ENCODE measurements at places on chromosomes 16 and 17.
A peak's percentile ranks its signal among the peaks of the same experiment; 100 is the strongest.

DNA sequence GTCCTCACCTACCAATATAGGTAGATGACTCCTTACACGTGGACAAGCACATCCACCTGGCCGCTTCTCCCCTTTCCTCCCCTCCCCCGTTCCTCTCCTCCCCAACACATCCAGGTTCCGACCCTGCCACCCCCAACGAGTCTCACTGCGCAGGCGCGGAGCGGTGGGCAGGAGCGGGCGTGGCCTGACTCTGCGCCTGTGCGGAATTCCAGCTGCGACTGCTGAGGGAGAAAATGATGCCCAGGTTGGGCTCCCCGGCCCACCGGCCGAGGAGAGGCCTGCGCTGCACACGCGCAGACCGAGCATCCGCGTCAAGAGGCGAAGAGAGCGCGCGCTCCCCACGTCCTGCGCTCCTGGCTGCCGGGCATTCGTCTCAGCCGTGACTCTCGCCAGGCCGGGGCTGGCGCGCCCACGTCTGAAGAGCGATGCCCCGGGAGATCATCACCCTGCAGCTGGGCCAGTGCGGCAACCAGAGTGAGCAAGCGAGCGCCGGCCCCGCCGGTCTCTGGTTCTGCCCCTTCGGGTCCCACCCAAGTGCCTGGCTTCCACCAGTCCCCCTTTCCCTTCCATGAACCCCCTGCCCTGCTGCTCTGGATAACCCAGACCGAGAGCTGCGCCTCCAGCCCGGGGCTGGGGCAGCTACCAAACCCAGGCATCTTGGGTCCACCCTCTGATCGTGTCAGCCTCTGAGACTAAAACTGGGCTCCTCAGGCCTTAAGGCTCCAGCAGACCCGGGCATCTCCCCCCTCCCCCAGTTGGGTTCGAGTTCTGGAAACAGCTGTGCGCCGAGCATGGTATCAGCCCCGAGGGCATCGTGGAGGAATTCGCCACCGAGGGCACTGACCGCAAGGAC, at the start of gene TUBG2:
Gene TUBG2, plus strand, starts transcription at position 206 of the 853 bp plus-strand sequence. Its CDS starts 220 bp downstream, at position 426.
- peak; percentile 82 for DNase-seq

DNA sequence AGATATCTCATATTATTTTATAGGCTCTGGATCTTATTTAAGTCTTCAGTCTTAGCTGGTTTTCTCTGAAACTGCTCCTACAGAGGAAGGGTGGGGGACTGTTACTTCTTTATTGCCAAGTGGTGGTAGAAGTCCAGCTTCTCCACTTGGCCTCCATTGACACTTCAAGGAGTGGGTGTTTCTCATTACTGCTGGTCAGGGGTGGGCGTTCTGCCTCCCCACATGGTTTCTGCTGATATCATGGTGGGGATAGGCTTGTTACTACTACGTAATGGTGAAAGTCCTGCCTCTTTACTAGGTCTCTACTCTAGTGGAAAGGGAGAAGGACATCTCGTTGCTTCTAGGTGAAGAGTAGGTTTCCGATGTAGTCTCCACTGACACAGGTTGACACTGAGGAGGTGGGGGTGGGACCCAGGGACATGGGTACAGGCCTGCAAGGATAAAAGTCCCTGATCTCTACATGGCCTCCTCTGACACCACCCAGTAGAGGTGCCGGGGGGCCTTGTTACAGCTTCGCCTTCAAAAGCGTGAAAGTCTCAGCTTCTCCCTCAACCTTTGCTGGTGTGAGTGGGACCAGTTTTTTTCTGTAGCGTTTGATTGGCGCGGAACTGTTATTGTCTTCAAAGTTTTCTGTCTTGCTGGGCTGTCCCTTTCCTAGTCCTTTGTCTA, 20.3 kb downstream of the PRAC1 start:
- DNase-seq = no peak

GRCh38 chr16:1645914-1646525, 32.1 kb upstream of the JPT2 start:
- no peak for DNase-seq

GRCh38 chr17:49878931-49879904, 31.3 kb upstream of the TAC4 start:
- no peak for DNase-seq

- no peak for DNase-seq
Measured at GRCh38 chr17:60601447-60602384, 1.7 kb downstream of the PPM1D start.

DNA sequence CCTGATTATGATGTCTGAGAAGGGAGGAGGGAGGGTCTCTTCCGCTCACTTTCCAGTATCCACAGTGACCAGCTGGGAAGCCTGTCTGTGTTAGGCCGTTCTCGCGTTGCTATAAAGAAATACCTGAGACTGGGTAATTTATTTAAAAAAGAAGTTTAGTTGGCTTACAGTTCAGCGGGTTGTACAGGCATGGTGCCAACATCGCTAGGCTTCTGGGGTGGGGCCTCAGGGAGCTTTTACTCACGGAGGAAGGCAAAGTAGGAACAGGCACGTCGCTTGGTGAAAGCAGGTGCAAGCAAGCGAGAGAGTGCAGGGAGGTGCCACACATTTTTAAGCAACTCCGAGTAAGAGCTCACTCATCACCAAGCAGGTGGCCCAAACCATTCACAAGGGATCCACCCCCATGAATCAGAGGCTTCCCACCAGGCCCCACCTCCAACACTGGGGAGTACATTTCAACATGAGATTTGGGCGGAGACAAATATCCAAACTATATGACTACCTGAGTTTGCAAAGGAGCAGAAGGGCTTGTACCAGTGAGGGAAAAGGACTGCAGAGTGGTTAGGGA, 137.5 kb downstream of the CCDC182 start:
- DNase-seq = no peak

DNA sequence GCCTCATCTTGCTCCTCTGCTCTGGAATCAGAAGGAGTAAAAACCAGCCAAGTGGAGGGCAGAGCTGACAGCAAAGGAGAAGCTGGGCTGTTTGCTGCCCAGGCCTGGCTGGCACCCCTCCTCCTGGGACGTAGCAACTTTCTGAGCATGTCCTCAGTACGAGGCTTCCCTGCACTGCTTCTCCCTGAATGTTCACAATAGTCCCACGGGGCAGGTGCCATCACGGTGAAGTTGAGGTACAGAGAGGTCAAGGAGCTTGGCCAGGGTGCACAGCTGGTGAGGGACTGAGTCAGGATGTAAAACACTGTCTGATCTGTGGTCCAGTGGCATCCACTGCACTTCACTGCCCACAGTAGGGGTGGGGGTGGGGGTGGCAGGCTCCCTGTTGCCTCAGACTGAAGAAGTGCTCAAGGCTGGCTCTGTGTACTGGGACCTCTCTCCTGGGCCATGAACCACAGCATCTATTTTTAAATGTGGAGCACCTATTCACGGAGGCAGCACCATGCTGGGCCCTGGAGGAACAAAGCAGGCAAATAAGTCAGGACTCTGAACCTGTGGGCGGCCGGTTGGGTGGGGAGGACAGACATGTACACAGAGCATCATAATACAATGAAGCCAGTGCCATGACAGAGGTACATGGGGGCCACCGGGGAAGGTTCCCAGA, 369.5 kb downstream of the SEC14L1 start:
- no peak for DNase-seq

- DNase-seq = no peak
Measured at GRCh38 chr16:57279780-57280638, 4.5 kb downstream of the PLLP start.

GRCh38 chr17:81437191-81437651, 42.0 kb downstream of the BAHCC1 start:
- DNase-seq = no peak

DNA sequence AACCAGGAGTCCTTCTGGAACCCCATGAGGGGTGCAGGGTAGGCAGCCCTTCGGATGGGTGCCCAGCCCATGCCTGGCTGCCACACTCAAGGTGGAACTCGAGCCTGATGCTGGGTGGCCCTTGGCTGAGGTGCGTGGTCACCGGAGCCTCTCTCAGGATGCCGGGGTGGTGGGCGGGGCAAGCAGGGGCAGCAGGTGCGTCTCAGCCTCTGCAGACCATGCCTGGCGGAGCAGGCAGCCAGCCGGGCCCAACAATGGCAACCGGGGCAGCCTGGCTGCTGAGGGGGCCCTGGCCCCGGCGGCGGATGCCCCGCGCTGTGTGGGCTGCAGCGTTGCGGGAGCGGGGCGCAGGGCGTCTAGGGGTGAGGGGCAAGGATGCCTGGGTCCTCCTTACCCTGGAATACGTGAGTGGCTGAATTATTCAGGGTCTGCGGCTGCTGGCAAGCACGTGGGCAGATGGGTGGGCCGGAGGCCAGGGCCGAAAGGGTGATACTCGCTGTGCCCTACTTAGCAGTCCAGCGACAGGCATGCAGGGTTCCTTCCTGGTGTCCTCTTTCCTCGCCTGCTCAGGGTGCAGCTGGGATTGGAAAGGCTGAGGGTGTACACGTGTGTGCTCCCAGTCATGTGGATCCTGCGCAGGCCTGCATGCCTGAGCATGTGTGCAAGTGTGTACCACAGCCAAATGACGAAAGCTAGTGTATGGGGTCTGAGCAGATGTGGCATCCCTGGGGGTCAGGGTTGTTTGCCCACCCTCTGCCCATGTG, 14.6 kb downstream of the MYO15A start:
- no peak for DNase-seq

DNA sequence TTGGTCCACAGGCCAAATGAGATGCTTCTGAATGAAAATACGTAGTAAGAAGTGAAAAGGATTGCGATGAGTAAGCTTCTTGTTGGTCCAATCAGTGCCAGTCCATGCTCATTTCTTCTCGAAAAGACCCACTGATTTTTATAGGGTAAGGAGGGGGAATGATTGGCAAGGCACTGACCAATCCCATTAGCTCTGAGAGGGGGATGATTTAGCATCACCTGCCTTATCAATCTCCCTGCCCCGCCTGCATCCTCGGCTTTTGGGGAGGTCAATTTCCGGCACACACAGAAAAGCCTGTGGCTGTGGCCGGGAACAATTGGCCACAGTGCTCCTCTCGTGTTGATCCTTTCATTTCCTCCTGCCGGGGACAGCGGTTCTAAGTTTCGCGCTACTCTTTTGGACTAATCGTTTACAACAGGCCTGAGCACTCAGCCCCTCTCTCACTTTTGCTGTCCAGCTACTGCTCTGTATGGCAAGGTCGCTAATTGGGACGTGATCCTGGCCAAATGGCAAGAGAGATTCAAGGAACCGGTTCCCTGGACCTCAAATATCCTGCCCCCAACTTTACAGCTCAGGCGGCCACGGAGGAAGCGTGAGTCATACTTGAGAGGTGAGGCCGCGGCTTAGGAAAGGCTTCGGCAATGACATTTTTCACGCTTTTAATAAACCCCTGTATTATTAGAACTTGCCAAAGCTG, 43.1 kb downstream of the TBX4 start:
- DNase-seq = no peak

GRCh38 chr17:16254773-16255400, 37.9 kb downstream of the PIGL start:
- no peak for DNase-seq

DNA sequence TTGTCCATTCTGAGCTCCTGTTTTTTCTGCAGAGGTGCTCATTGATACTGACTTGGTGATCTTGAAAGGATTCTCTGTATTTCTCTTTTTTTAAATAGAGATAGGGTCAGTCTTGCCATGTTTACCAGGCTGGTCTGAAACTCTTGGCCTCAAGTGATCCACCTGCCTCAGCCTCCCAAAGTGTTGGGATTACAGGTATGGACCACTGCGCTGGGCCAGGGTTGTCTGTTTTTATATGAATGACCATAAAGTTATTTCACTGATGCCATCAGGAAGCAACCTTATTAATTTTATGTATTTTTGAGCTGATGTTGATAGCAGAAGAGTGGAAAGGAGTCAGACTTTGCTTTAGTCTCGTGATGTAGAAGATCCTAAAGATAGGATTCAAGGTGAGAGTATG, 35.7 kb upstream of the METTL9 start:
- DNase-seq = no peak

GRCh38 chr17:61325382-61326073, 74.1 kb upstream of the TBX2 start:
- no peak for DNase-seq

- no peak for DNase-seq
Measured at GRCh38 chr16:77869997-77870813, 81.8 kb downstream of the VAT1L start.

GRCh38 chr17:14750866-14751265, 450.0 kb downstream of the HS3ST3B1 start:
- DNase-seq = no peak

DNA sequence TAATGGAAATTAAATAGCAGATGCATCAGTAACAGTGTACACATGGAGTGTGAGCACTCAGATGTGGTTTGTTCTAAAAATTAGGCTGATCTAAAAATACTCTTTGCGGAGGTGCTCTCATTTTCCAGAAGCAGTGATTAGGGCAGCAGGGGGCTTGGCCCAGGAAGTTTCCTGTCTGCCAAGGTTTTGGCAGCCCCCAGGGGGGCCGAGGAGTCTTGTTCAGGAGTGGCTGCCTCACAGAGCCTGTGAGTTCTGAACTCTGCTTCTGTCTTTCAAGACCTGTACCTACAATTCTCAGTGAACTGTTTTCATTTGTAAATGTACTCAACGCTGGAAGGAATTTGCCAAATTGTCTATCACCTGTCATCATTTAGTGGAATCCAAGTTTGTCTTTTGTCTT, 388.4 kb upstream of the CDH11 start:
- no peak for DNase-seq

DNA sequence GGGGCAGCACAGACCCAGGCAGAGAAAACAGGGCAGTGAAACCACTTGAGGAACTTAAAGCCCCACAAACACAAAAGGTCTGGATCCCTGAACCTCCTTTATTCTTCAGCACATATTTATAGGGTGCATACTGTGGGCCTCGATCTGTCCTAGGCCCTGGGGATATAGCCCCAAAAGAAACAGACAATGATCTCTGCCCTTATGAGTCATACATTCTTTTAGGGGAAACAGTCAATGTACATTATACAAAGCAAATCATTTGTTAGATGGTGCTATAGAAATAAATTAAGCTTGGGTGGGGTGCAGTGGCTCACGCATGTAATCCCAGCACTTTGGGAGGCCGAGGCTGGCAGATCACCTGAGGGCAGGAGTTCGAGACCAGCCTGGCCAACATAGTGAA, 10.0 kb upstream of the HES7 start:
- DNase-seq = no peak

GRCh38 chr17:859824-860195, 77.7 kb downstream of the MRM3 start:
- no peak for DNase-seq
